SK-N-MC (cell line): ENCODE measurements at places on chromosomes 3 and 15.

DNA sequence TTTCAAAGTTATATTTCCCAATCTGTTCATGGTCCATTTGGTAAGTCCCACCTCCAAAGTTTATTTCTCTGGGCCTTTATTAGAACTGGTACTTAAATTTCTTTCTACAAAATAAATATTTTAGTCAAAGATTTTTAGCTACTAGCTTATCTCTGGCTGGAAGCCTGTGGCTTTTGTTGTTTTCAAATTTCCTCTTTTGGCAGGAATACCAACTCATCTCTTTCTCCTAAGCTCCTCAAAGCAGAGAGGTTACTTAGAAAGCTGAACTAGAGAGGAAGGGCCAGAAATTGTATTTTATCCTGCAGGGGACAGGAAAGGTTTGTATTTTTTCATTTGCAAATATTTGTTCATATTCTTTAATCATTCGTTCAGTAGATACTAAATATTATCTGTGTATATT, 227.8 kb downstream of the TBL1XR1 start:
- no peak for DNase-seq

DNA sequence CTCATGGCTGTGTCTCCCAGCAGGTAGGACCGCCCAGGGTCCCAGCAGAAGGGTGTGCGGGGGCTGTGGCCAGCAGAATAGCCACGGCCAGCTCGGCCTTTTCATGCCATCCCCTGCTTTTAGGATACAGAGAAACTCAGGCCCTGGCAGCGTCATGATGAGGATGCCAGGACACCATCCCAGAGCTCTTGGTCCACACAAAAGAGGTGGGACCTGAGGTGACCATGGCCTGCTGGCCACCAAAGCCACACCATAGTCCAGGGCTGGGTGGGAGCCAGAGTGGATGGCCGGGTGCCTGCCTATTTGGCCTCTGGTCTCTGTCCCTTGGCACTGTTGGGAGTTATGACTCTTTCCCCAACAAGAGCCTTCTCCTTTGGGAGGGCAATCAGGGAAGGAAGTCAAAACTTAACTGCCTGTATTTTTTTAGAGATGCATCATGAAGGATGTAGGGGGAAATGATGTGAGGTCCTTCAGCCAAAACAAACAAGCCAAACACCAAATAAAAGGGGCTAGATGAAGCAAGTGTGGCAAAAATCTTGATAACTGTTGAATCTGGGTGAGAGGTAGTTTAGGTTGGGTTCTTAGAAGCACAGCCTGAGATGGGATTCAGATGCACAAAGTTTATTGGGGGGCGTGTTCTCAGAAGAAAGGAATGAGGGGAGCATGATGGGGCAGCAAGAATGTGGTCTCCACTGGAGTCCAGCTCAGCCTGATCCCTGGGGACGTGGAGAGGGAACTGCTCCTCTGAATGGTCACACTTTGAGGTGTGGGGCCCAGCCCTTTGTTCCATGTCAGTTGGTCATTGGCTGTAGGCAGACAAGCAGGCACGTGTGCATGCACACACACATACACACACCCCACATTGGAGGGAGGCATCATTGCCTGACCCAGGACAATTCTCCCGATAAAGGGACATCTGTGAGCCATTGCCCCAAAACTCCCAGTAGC, 33.2 kb downstream of the SMAD6 start:
- no peak for DNase-seq

DNA sequence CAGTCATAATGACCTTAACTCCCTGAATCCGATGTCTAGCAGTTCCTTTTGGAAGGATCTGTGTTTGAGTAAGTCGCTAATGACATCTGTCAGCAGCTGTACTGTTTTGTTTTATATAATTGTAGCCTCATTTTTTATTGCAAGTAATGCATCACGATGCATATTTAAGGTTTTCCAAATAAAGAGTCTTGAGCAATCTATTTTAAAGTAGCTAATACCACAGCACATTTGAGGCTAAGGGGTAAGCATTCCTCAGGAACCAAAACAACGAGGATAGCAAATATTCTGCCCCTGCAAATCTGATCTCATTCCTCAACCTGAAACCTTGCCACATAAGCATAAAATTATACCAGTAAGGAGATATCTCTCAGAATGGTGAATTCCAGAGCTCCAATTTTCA, 98.7 kb downstream of the TBC1D5 start:
- no peak for DNase-seq

- no peak for DNase-seq
Measured at GRCh38 chr3:161031134-161031533, 74.0 kb downstream of the B3GALNT1 start.

- DNase-seq: no peak
Measured at GRCh38 chr3:32995098-32995497, 43.7 kb downstream of the CCR4 start.
